GM23248 (cell line): ENCODE measurements at places on chromosomes 16 and 17.

- no peak for DNase-seq
Observed at GRCh38 chr17:57471868-57472368, 215.6 kb downstream of the MSI2 start.

- DNase-seq: no peak
Observed at GRCh38 chr17:78891406-78892061, 11.5 kb downstream of the CEP295NL start.

GRCh38 chr16:13997526-13997925 lies 73.6 kb upstream of the MRTFB start:
- no peak for DNase-seq

GRCh38 chr16:69701452-69701851 lies 24.9 kb downstream of the NQO1 start:
- no peak for DNase-seq

GRCh38 chr16:89197033-89197632 lies 3.2 kb downstream of the SLC22A31 start:
- no peak for DNase-seq

DNA sequence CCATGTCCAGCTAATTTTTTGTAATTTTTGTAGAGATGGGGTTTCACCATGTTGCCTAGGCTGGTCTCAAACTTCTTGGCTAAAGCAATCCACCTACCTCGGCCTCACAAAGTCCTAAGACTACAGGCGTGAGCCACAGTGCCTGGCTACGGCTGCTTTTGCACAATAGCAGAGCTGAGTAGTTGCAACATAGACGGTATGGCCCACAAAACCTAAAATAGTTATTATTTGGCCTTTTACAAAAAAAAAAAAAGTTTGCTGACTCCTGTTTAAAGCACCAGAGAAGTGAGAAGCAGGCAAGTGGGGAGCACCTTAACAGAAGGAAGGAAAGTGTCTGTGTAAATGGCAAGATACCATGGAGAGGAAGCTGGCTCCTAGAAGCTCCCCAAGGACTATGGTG lies 5.3 kb upstream of the HSF5 start:
- no peak for DNase-seq

DNA sequence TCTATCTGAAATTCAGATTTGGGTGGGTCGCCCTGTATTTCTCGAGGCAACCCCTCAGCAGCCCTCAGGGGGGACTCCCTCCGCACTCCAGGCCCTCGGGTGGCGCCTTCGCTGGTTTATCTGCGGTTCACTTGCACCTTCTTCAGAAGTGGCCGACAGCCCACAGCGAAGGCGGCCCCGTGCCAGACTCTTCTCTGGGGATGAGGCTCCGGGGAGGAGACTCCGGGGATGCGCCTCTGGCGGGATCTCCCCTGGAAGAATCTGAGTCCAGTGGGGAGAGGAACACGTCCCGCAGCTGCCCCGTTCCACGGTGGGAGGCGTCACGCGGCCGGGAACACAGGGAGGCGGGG lies 63.9 kb upstream of the DNAJA2 start:
- no peak for DNase-seq

DNA sequence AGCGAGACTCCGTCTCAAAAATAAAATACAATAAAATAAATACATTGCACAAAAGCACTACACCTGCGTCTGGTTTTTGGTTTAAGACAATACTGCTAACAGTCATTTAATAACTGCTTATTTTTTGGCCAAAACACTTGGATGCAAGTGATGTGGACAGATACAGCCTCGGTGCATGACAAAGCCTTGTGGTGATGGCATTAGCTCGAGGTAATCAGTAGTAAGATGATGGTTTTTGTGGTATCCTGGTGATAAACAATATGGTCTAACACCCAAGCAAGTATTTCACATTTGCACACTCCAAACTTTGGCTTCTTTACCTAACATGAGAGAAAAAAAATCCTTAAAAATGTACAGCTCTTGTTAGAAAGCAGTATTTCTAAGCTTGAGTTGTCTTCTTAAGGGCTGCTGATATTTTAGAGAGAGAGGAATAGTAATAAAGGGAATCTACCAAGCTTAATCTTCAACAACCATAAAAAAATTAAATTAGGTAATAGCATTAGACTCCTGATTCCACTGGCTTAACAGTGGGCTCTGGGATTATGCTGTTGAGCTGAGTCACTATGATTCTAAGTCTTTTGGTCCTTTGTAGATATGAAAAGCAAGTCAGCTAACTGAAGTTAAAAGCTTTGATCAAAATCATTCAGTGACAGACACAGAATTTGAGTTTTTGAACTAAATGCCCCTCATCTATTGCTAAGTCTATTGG lies 111.1 kb downstream of the VPS53 start:
- DNase-seq: peak; percentile 26

DNA sequence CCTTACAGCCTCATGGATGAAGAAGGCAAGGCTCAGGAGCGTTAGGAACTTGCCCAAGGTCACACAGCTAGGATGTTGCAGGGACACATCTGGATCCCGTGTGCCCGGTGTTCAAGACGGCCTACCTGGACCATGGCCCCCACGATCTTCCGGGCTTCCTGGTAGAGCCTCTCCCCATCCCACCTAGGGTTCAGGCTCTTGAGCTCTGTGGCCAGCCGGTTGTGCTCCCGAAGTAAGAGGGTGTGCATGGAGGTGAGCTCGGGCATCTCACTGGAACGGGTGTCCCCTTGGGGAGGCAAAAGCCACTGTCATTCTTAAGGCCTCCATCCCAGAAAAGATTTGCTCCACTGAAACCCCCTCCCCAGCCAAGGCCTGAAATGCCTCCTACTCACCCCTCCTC lies 5.3 kb downstream of the MPO start:
- DNase-seq: no peak

- DNase-seq: no peak
Observed at GRCh38 chr16:78271981-78272380, 172.5 kb downstream of the WWOX start.

GRCh38 chr16:58497468-58497867 lies 2.5 kb upstream of the NDRG4 start:
- DNase-seq: no peak

GRCh38 chr16:81214745-81215166 lies 23.7 kb upstream of the BCO1 start:
- peak; percentile 56 for DNase-seq

GRCh38 chr17:59002848-59003247 lies 103.8 kb downstream of the TRIM37 start:
- peak; percentile 32 for DNase-seq

GRCh38 chr17:28973425-28973824 lies 22.1 kb upstream of the PHF12 start:
- DNase-seq: peak; percentile 70

DNA sequence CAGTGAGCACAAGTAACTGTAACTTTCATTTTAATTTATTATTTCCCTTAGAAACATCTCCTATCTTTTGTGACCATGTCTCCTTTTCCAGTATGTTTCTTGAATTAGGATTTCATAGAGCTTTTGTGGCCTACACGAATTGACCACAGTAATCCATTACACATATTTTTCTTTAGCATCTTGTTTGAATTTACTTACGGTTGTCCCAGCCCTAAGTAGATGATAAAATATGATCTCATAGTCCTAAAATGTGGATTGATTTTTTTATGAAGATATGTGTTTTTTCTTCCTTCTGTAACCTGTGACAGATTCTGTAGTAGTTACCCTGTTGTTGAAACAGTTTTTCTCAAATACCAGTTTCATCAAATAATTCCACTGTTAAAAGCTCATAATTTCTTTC lies 61.5 kb downstream of the NF1 start:
- peak; percentile 68 for DNase-seq

GRCh38 chr17:66138120-66138519 lies 53.8 kb downstream of the CEP112 start:
- DNase-seq: no peak

DNA sequence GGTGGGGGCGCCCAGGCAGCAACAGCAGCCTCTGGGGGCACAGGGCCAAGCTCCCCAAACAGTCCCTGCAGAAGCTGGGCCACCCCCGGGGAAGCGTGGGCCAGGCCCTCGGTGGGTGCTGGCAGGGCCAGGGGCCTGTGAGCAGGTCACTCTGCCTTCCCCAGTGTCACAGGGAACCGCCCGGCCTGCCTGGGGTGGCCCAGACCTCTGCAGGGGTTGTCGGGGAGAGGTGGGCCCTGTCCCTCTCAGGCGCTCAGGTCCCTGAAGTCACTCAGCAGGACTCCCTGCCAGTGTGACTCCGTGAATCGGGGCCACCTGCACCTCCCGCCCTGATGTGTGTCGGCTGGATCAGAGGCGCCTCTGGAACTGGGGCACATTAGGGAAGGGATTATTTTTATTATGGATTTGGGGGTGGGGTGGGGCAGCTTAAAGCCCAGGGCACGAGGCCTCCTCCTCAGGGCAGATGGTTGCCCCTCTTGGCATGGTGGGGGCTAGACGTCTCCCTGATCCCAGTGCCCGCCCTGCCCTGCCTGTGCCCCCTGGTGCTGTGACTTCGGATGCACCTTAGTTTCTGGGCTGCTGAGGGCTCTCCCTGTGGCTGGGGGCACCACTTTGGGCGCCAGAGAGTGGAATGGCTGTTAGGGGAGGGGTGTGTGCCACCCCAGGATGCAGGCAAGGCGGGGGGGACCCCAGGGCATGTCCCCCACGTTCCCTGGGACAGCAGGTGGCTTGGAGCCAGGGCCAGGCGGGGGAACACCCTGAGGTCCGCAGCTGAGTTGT lies 1.2 kb upstream of the GNG13 start:
- no peak for DNase-seq

DNA sequence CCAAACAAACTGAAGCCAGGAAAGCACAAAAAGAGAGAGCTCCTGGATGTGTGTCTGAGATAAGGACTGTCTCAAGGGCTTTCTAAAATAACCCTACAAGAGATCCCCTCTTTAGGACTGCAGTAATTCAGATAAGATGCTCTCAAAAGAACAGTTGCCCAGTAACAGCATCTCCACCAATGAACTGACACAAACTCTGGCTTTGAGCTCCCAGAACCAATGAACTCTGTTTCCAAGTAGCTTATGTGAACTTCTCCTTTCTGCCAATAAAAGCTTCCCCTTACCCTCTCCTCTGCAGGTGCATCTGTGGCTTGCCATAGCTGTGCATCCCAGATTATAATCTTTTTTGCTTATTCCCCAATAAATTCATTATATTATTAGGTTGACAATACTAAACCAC lies 421.5 kb downstream of the SLC39A11 start:
- DNase-seq: no peak

DNA sequence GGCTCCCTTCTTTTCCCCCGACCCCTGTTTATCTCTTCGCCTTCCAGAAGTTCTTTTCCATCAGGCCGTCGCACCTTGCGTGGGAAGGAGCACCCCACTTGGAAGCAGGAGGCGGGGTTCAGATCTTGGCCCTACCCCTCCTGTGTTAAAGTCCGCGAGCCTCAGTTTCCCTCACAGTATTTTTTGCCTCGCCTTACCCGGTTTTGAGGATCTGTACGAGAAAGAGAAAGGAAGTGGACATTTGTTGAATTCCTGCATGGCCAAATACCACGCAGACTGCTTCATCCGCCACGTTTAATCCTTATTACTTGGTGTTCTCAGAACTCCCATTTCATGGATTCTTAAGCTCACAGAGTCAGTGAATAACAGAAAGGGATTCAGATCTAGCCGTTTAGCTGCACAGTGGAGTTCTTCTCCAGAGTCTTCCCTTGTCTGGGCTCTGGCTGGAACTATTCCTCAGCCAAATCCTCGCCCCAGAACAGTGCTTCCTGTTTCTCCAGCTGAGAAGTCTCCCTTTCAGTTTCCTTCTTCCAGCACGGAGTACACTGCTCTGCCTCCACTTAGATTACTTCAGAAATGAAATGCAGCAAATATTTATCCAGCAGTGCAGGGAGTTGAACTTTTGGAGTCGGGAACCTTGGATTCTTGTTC lies 590 bp downstream of the TMEM219 start:
- peak; percentile 58 for DNase-seq

DNA sequence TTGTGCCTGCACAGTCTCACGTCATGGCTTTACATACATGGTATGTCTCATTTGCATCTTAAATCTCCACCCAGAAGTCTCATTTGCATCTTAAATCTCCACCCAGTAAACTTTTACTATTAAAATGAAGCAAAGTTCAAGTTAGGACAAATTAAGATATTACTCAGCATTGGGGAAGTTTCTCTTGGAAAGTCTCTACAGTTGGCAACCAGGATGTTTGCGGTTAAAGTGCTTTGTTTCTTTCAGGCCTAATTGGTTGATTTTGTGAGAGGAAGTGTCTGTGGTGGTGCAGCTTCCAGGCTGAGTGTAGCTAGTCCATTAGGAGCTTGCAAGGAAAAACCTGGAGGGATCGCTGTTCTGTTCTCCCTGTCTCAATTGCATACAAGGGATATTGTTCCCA lies 1373.3 kb upstream of the GOT2 start:
- no peak for DNase-seq

DNA sequence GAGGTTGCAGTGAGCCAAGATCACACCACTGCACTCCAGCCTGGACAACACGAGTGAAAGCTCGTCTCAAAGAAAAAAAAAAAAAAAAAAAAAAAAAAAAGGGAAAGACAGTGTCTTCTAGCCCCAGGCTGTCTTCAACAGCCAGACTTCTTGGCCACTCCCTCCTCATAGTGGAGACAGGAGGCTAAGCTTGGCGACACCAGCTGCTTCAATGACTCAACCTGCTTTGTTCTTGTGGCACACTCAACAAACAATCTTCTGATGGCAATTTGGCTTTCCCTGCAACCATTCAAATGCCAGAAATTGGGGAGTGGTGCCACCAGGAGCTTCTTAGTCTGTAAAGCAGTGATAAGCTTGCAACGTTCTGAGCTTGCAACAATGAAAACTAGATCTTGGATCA lies 290.4 kb upstream of the DYNLRB2 start:
- peak; percentile 27 for DNase-seq

GRCh38 chr16:72142476-72142875 lies 29.5 kb downstream of the PMFBP1 start:
- DNase-seq: peak; percentile 26

DNA sequence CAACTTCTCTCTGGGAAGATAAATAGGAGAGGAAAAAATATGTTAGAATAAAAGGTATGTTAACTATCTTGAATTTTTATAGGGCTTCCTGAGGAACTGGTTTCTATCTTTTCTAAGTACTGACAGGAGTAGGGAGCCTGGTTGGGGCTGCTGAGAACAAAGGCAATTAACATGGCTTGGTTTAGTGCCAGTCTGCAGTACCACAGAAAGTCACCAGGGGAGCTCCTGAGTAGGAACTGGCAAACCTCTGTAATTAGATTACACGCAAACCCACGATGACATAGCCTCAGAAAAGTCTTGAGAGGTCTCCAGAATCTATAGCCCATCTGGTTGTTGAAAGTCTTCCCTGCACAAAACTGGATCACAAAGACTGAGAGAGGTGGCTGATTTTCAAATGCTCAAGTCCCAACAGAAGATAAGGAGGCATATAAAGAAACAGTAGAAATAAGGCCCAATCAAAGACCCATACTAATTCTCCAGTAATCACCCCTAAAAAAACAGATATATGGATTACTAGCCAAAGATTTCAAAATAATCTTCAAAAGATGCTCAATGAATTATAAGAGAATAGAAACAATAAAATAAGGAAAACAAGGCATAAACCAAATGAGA lies 11.7 kb upstream of the CNTNAP4 start:
- DNase-seq: peak; percentile 1

DNA sequence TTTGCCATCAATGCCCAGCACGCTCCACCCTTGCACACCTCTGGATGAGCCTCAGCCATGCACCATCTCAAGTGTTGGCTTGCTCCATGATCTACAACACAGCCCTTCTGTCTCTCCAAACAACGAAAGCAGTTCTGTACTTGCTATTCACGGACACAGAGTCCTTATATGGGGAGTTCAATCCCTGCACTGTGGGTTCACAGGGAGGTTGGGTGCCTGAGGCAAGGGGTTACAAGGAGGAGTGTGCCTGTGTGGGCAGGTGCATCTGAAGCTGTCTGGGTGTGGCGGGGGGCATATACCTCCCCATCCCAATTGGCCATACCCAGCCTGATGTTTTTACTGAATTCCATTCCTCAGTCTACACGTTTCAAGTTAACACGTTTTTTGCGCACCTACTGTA lies 5.6 kb downstream of the RUNDC3A start:
- DNase-seq: no peak
